ENCODE measurements at places on chromosomes 3 and 15. TPM values are rescaled to one million over a fixed set of nuclear protein-coding genes. Genes with fewer than 3 reads are reported as not detected.
A peak's percentile ranks its signal among the peaks of the same experiment; 100 is the strongest.

Gene CCDC54
- not detected for total RNA-seq

Gene SI
- not detected for total RNA-seq

Gene CIB2
- total RNA-seq, result 131 TPM

Gene STXBP5L
- 54.7 TPM for total RNA-seq

Gene ANKRD28
- total RNA-seq, result 84.3 TPM

DNA sequence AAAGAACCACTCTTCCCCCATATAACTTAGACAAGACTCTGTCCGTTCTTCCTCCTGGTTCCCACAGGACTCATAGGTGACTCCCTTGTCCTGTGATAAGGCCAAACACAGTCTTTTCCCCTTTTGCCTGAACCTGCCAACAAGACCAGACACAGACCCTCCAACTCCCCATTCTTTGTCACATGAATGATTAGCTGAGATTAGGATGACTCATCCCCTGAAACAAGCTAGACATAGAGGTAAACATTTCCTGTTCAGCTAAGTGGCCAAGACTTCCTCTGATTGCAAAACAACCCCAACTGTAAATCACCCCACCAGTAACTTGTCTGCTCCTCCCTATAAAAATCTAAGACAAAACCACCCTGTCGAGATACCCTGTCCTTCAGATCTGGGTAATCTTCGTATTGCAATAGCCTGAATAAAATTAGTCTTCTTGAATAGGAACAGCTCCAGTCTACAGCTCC is 11.4 kb upstream of the HTR3E start:
- DNase-seq, result no peak
- no peak overlapping the region for H3K27ac ChIP-seq
- H3K4me1 ChIP-seq, result no peaks in the 10 kb centered on the region
- no peak overlapping the region for H3K4me3 ChIP-seq
- no peaks in the 10 kb centered on the region for H3K27me3 ChIP-seq
- H3K36me3 ChIP-seq, result no peaks in the 10 kb centered on the region

DNA sequence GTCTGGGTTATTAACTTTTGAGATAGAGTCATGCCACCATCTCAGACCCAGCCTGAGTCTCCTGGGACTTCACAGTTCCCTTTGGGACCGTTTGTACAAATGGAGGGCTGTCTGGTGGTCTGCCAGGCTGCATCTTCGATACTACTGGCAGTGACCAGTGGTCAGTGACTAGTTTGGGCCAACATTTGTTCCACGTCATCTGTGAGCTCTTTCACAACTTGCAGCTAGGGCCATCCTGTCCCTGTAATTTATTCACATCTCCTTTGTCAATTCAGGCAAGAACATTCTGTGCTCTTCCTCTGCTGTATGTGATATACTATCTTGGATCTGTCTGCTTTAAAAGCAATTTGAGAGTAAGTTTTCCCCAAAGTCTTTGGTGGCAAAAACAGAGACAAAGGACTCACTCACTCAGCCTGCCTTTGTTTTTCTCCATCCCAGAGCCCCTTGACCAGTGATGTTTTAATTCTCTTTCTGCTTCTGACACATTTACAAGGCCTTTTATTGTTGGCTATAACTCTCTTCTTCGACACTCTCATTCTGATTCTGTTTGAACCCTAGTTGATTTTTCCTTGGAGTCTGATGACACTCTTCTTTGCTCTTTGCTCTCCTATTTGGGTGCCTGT is 353.4 kb downstream of the EPHB1 start:
- no peak overlapping the region for H3K27ac ChIP-seq
- no peak for DNase-seq
- H3K4me3 ChIP-seq, result no peak overlapping the region
- peaks cover 5% of the 10 kb centered on the region for H3K27me3 ChIP-seq
- peaks cover 17% of the 10 kb centered on the region for H3K4me1 ChIP-seq

DNA sequence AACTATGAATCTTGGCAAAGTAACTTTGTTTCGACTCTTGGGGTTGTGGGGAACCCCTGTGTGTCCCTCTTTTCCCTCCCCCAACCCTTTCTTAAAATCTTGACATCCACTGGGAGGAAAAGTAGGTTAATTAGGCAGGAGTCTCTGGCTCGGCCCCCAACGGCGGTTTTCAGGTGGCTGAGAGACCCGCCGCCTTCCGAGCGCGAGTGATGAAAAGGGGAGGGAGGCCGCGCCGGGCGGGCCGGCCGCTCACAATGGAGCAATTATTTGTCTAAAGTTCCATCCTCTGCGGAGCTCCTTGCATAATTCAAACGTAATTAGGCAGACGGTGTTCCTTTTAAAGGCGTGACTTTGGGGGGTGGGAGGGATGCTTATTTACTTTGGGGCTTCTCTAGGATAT is 51.7 kb downstream of the ZIC4 start:
- H3K4me1 ChIP-seq, result peaks cover 8% of the 10 kb centered on the region
- H3K36me3 ChIP-seq, result no peaks in the 10 kb centered on the region
- no peak overlapping the region for H3K27ac ChIP-seq
- H3K4me3 ChIP-seq, result peak overlapping the region; percentile 67
- DNase-seq, result no peak

GRCh38 chr3:23756206-23756840 is 49.4 kb upstream of the UBE2E1 start:
- H3K27me3 ChIP-seq, result peaks cover 1% of the 10 kb centered on the region
- peaks cover 15% of the 10 kb centered on the region for H3K4me1 ChIP-seq
- H3K36me3 ChIP-seq, result no peaks in the 10 kb centered on the region
- DNase-seq, result no peak

- peaks cover 2% of the 10 kb centered on the region for H3K27me3 ChIP-seq
- H3K36me3 ChIP-seq, result peaks cover 5% of the 10 kb centered on the region
- H3K4me1 ChIP-seq, result no peaks in the 10 kb centered on the region
These were observed 95.6 kb downstream of the RAD18 start for GRCh38 chr3:8867646-8868045.

DNA sequence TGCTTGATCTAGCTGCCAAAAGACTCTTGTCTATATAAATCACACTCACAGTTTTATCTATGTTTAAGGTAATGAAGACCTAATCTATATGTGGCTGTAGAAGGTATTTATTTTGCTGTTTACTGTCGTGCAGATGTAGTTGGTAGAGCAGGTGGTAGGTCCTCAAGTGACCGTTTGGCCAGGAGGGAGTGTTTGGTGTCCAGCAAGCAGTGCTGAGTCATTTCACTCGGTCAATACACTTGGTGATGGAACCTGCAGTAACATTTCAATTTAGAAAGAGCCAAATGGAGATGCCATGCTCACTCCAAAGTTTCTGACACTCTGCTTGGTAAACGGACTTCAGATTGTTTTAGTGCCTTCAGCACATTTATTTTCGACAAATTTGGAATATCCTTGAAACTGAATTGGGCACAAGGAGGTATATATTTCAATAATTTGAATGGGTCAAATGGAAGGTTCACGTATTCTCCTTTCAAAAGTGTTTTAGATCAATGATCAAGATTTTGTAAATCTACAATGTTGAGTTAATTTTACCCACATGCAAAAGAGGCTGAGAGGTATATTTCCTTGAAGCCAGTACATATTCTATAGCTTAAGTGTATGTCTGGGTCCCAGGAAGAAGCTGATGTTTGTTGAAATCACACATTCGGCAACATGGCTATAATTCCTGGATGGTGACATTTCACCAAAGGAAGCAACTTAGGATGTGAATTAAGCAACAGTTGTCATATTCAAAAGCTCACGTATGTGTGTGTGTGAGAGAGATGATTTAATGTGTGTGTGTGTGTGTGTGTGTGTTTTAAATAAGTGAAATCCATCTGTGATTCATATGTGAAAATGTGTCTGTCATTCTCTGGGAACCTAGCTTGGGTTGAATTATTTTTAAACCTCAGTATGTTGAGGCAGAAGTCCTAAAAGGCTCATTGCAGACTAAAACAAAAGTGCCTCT is 7.7 kb upstream of the CX3CR1 start:
- H3K36me3 ChIP-seq, result no peaks in the 10 kb centered on the region
- peaks cover 3% of the 10 kb centered on the region for H3K4me1 ChIP-seq
- no peak for DNase-seq

DNA sequence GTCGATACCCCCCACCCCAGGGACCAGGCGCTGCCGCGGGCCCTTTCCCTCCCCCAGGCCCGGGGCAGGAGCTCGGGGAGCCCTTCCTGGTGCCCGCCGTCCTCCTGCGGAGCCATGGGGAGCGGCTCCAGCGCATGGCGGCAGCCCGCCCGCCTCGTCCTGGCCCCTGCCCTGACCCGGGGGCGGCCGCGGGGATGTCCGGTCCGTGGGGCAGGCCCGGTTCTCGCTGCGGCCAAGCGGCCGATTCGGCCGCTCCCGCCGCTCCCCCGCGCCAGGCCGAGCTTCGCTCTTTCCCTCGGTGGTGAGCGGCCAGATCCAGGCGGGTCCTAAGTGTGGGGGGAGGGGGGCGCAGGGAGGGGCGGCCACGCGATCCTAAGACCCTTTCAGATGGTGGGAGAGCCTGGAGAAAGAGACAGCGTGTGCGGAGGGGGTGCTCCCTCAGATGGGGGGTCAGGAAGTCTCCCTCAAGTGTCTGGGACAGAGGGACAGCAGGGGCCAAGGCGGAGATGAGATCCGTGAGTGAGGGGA is 1.3 kb downstream of the NEIL1 start:
- H3K4me1 ChIP-seq, result peaks cover 1% of the 10 kb centered on the region
- DNase-seq, result peak; percentile 36
- no peaks in the 10 kb centered on the region for H3K36me3 ChIP-seq
- H3K4me3 ChIP-seq, result peak overlapping the region; percentile 89
- peaks cover 6% of the 10 kb centered on the region for H3K27me3 ChIP-seq
- H3K27ac ChIP-seq, result no peak overlapping the region

GRCh38 chr3:3196148-3196861 is 16.8 kb upstream of the CRBN start:
- peaks cover 6% of the 10 kb centered on the region for H3K4me1 ChIP-seq
- H3K4me3 ChIP-seq, result no peak overlapping the region
- H3K36me3 ChIP-seq, result no peaks in the 10 kb centered on the region
- H3K27ac ChIP-seq, result no peak overlapping the region

DNA sequence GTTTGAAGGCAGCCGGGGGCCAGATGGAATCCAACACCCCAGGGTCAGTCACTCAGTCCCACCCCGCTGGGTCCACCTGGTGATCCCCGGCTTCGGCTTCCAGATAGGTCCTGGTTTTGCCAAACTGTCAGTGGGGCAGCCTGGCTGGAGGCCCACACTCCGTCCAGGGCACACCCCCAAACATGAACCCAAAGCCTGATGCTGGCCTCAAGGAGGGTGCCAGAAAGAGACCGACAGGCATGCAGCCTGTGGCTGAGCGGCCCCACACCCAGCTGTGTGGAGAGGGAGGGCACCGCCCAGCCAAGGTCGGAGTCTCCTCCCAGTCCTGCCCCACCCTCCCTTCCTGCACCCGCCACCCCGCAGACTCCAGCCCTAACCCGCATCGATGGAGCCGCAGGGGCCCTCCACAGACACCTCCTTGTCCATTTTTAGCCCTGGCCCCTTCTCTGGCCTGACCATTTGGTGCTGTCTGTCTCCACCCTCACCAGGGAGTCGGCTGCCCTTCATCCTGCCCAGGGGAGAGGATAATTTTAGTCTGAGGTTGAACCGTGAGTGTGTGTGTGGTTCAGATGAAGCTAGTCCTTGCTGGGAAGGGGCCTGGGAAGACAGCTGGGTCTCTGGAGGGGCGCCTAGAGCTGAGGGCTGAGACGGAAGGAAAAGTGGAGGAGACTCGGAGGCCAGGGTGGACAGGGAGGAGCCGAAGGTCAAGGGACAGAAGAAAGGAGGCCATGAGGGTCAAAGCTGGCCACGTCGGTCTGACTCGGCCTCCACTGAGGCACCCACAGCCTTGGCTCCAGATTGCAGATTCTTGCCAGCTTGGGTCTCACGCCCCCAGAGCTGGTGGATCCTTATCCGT is 23.1 kb downstream of the TNK2 start:
- H3K27ac ChIP-seq, result peak overlapping the region; percentile 0
- peaks cover 3% of the 10 kb centered on the region for H3K27me3 ChIP-seq
- H3K4me1 ChIP-seq, result peaks cover 15% of the 10 kb centered on the region
- H3K36me3 ChIP-seq, result no peaks in the 10 kb centered on the region
- no peak for DNase-seq
- peak overlapping the region; percentile 5 for H3K4me3 ChIP-seq

DNA sequence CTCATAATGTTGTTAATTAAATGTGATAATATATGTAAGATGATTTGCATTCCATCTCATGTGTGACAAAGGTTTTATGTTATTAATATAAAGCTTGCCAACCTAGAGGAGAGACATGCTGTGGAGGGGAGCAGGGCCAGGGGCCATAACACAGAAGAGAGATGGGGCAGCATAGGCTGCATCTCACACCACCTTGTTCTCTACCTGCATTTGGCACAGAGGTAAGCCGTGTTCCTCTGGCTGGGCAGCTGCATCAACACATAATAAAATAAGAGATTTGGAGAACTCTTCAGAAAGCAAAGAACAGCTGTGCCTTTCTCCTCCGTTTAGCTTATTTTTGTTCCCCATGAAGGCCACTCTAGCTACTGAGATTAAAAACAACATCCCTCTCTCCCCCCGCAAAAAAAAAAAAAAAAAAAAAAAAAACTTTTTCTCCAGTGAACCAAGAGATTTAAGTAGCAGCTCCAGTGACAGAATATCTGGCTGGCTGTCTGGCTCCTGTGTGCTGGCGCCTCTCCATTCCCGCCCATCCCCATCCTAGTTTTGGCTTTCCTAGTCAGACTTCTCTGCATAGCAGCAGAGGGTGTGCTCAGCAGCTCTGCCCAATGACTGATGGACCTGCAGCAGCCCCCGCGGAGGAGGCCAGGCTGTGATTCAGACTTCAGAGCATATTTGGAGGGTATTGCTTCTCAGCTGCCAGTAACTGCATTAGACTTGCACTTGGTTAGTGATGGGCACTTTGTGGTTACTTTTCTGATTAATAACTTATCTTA is 52.2 kb upstream of the STXBP5L start:
- H3K4me3 ChIP-seq, result no peak overlapping the region
- peaks cover 4% of the 10 kb centered on the region for H3K36me3 ChIP-seq
- DNase-seq, result no peak
- H3K27ac ChIP-seq, result no peak overlapping the region
- peaks cover 16% of the 10 kb centered on the region for H3K4me1 ChIP-seq

- H3K27ac ChIP-seq, result peak overlapping the region; percentile 62
- H3K36me3 ChIP-seq, result no peaks in the 10 kb centered on the region
- peaks cover 6% of the 10 kb centered on the region for H3K27me3 ChIP-seq
- peaks cover 55% of the 10 kb centered on the region for H3K4me1 ChIP-seq
- DNase-seq, result no peak
- peak overlapping the region; percentile 43 for H3K4me3 ChIP-seq
These were observed 146.5 kb downstream of the XXYLT1 start for GRCh38 chr3:195124378-195124992.

DNA sequence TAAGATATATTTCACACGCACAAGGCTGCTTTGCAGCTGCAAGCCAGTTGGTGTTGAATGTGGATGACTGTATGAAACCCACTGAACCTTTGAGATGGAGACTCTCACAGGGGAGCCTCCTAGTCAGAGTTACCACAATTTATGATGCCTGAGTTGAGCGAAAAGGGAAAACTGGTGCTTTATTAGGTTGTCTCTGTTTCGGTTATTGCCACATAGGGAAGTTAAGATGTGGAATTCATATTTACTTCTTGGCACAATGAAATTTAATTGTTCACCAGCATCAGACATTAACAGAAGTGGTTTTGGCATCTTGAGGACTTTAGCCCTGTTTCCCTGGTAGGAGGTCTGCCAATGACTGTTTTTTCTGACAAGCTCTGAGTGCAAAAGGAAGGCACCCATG is 358.2 kb downstream of the SQOR start:
- H3K36me3 ChIP-seq, result no peaks in the 10 kb centered on the region
- H3K27ac ChIP-seq, result no peak overlapping the region
- peaks cover 8% of the 10 kb centered on the region for H3K4me1 ChIP-seq

All from glutamatergic neuron (in vitro differentiated cells).